G401 (cell line): ENCODE measurements at places on chromosomes 11 and 22.

GRCh38 chr11:15903246-15903645 is 453.1 kb downstream of the SOX6 start:
- no peak for DNase-seq

GRCh38 chr11:119087123-119087522 is 2.4 kb downstream of the HMBS start:
- DNase-seq = no peak

DNA sequence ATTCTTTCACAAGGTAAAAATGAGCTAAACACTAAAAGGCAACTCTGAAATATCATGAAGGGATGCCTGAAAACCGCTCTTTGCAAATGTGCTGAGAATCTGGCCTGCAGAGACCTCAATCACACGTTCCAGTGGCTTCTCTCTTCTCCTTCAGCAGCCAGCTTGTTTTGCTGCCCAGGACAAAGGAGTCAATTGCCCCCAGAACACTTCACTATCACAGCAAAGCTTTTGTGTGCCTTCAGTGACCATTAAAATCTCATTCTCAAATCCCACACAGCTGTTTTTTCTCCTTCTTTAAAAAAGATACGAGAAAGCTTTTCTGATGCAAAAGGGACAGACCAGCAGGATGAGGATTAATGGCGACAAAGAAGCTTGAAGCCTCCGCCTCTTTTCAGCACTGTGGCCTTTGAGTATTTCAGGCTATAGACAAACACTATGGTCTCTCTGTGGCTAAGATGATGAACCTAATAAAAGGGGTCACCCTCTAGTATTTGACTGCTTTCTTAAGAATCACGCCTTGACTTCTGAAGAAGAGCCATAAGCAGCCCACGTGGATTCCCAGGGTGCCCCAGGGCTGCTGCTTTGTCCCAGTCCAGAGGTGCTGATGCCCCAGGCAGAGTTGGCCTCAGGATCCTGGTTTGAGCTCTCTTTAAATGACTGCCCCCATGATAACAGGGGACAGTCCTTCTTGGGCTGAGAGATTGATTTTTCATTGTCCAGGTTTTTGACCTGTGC is 33.4 kb upstream of the NRIP3 start:
- DNase-seq = no peak

DNA sequence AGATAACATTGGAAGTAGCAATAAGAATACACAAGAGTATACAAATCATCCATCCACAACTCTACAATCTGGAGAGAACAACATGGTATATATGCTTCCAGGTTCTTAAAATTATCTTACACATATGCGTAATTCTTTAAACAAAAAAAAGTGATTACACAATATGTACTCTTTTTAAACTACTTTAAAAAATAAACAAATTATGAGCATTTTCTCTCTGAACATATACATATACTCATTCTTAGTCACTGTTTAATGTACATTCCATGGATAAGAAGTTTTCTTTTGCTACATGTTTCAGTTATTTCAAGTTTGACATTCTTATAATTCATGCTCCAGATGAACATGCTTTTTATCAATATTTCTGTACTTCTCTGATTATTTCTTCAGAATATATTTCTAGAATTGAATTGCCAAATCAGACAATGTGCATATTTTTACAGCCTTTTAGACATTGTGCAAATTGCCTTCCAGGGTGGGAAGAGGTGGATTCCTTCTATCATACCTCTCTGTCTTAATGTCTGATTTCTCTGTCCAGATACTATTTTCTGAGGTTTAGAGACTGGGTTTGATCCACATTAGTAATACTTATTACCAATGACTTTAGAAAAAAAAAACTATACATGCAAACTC is 551.6 kb downstream of the METTL15 start:
- no peak for DNase-seq

DNA sequence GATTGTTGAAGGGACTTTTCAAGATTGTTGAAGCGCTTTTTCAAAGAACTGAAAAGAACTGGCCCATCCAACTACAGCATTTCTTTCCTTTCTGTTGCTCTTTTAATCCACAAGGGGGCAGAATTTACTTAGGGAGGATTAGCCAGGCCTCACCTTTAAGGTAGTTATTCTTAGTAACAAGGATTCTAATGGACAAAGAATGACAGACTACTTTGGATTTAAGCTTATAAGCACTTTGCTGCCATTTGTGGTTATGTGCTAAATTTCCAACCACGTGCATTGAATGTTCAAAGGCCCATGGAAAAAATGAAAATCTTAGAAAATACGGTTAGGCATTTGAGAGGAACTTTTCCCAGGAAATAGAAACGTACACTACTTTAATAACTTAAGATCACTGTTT is 49.5 kb upstream of the HSPA8 start:
- DNase-seq = peak; percentile 83

GRCh38 chr11:72970557-72971118 is 156.4 kb downstream of the ATG16L2 start:
- no peak for DNase-seq

GRCh38 chr11:1180947-1181391 is 23.2 kb downstream of the MUC5AC start:
- no peak for DNase-seq

DNA sequence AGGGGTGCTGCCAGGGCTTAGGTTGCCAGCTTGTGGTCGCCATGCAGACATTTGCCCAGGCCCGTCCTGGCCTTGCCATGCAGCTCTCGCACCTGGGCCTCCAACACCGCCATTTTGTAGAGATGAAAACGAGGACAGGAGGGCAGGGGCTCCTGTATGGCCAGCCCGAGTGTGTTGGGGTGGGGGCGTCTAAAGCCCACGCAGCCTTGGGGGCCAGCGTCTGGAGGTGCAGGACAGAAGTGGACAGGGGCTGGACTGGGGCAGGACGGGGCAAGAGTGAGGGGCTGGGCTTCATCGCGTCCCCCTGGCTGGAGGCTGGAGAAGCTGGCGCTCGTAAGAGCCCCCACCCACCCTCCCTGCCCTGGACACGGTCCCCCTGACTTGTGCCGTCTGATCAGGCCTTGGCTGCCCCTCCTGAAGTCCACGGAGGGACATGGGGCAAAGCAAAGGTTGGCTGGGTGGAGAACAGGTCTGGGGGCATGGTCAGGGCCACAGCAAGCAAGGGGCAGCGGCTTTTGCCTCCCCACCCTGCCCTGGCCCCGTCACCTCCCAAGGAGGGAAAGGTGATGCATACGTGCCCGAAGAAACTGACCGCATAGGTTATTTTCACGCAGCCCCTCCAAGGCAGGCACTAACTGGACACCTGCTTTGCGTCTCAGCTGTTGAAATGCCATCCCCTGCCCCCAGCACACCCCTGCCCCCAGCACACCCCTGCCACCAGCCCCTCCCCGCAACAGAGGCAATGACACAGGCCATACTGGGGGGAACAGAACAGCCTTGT is 815 bp downstream of the TNNT3 start:
- no peak for DNase-seq

DNA sequence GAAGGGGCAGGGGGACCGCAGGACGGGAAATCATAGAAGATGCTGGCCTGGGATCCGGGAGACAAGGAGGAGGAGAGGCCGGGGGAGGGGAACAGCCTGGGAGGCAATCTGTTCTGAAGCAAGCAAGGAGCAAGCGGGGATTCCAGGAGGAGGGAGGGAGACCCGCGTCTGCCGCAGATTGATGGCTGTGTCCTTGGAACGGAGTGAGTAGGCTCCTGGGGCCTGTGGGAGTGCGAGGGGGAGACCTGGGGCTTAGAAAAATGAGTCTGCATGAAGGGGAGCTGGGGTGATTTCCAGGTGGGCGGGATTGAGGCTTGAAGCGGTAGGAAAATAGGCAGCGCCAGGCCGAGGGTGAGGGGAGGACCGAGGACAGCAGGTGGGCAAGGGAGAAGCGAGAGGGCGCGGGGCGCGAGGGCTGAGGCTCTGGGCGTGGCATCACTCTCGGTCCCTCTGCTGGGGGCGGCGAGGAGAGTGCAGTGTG is 1.6 kb upstream of the LRRC55 start:
- no peak for DNase-seq

- no peak for DNase-seq
These were observed 40.4 kb downstream of the SLCO2B1 start for GRCh38 chr11:75191330-75191717.

DNA sequence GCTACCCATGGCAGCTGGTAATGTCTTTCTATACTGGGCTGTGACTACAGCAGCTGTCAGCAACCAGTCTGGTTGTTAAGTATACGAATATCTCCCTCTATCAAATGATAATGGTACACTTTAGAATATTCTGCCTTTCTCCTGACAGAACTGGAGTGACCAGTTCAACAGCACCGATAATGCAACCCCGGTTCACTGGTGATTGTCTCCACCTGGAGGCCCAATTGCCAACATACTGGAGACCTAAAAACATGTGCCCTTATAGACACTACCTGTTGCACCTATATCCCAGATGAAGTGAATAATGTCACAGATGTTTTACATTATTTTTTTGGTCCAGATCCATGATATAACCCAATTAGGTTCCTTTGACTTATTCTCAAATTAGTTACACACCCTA is 21.1 kb downstream of the OR5P2 start:
- DNase-seq = no peak

GRCh38 chr11:4123218-4123617 is 28.6 kb downstream of the RRM1 start:
- DNase-seq = no peak

DNA sequence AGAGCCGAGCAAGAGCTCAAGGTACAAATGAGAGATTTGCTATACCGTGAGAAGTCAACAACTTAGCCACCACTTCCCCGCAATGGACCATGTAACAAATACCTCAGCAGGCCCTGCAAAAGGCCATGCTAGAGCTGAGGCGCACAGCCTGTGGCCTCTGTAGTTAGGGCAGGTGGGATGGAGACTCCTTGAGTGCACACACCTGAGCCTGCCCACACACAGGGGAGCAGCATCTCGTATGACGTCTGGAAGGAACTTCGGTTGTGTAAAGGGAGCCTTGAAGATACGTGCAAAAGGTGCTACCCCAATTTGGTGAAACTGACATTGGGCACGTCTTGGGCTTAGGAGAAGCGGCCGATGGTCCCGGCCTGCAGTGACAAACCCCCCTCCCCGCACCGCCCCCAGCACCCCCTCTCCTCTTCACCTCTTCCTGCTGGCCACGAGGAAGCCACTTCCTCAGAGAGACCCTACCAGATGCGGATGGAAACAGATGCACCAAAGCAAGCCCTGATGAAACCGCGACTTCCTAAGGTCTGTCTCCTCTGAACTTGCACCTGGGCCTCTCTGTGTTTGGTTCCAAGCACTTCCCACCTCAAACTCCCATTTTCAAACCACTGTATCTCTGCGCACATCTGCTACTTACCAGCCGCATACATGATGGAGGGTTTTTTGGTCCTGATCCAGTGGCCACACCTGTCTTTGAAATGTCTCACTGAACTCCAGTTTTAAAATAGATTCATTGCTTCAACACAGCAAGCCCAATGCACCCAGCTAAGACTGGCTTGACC is 10.6 kb downstream of the CDPF1 start:
- no peak for DNase-seq

DNA sequence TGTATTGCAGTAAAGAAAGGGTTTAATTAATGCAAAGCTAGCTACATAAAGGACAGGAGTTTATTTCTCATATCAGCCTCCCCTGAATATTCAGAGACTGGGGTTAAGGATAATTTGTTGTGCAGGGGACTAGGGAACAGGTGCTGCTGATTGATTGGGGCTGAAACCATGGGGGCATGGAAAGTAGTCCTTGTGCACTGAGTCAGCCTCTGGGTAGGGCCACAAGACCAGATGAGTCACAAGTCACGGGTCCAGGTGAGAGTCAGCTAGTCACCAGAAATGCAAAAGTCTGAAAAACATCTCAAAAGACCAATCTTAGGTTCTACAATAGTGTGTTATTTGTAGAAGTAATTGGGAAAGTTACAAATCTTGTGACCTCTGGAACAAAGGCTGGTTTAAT is 32.9 kb upstream of the SYT13 start:
- DNase-seq = no peak

DNA sequence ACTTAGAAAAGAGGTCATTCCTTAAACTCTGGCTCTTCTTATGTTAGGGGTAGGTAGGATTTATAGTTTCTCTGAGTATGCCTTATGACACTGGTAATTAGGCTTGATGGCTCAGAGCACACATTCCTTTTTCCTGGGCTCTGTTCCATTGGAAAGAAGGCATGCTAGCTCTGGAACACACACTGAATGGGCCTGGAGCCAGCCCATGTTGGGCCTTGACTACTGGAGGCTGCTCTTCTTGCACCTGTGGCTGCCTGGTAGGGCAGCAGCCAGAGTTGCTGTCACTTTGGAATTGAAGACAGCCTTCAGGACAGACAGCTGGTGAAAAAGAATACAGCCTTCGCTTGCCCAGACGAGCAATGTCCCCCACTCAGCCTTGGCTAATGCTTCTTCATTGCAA is 18.2 kb downstream of the MCAM start:
- peak; percentile 91 for DNase-seq

DNA sequence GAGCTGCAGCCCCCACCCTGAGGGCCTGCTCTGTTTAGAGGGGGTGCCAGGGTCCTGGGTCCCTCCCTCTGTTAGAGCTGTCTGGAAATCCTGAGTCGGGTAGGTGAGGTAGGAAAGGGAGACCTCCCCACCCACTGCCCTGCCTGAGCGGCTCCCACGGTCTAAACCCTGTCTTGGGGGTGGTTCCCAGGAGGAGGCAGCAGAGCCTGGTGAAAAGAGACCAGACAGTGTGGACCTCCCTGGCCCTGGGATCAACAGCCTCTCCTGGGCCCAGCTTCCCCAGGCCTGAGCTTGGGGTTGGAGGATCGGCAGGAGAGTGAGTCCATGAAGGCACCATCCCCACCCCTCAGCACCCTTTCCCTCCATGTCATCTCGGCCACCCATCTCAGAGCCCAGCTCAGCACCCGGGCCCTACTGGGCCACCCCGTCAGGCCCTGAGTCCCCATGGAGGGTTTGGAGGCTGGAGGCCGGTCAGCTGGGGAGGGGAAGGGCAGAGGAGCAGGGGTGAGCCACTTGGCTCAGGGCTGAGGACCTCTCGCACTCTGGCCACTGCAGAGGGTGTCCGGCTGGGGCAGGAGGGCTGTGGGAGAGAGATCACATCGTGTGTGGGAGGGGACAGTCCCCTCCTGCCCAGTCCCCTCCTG is 37.2 kb downstream of the RTN4R start:
- DNase-seq = no peak

GRCh38 chr22:43293259-43293654 is 49.9 kb downstream of the SCUBE1 start:
- DNase-seq = no peak

GRCh38 chr22:17777005-17777716 is 2.9 kb upstream of the BID start:
- no peak for DNase-seq
